NCI-H460 (cell line): ENCODE measurements at places on chromosomes 6 and 20.

- DNase-seq: no peak
Measured at GRCh38 chr6:116406678-116407345, 36.1 kb downstream of the DSE start.

- no peak for DNase-seq
Measured at GRCh38 chr6:109874621-109875020, 103.5 kb upstream of the GPR6 start.

- no peak for DNase-seq
Measured at GRCh38 chr20:23614163-23614562, 8.4 kb upstream of the CST9 start.

GRCh38 chr6:38676974-38677544 is 25.9 kb downstream of the GLO1 start:
- no peak for DNase-seq

- DNase-seq: no peak
Measured at GRCh38 chr6:18261877-18262276, 2.5 kb downstream of the DEK start.

DNA sequence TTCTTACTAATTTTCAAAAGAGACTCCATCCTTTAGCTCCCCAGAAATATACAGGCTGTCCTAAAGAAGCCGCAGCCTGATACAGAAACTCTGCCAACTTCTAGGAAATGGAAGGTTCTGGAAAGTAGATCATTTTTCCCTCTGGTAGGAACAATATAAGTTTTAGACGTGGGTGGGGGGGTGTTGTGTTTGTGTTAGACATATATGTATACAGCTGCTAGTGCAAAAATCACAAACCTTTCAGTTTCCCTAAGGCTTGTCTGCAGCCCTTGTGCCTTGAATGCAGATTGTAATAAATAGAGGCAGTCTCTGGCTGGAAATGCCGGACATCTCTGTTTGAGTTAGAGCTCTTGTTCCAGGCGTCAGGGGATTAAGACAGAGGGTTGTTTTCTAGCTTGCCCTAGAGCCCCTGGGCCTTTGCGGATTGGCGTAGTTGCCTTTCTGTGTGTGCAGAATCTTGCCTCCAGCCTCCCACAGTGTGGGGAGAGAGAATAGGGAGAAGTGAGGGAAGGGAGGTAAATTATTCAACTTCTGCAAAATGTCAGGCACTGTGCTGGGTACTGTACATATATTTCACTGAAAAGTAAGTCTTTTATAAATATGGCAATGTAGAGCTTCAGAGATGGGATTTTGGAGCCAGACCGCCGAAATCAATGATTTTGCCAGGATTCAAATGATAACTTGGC is 269.7 kb downstream of the PRL start:
- DNase-seq: no peak

DNA sequence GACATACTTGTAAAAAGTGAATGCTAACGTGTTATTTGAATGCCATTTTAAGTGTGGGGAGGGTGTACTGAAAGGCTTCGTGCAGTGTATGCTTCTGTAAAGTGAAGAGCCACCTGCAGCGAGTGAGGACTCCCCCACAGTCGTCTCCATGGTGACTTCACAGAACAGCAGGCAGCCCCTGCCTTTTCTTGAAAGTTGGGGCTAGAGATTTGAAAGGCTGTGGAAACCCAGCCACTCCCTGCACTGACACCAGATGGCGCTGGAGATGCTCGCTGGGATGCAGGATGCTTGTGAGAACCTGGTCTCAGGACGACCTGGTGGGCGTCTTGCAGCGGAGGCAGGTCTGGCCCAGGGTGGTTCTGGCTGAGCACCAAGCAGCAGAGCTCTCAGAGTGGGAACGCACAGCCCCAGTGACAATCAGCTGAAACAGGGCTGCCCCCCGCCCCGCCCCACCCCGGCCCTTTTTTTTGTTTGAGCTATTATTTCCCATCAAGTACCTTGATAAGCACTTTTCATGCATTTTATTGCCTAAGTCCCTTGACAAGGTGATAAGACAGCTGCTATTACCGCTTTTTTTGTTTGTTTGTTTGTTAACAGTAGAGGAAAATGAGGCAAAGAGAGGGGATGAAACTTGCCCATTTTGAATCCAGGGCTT is 150.3 kb downstream of the SYCP2 start:
- DNase-seq: peak; percentile 41

DNA sequence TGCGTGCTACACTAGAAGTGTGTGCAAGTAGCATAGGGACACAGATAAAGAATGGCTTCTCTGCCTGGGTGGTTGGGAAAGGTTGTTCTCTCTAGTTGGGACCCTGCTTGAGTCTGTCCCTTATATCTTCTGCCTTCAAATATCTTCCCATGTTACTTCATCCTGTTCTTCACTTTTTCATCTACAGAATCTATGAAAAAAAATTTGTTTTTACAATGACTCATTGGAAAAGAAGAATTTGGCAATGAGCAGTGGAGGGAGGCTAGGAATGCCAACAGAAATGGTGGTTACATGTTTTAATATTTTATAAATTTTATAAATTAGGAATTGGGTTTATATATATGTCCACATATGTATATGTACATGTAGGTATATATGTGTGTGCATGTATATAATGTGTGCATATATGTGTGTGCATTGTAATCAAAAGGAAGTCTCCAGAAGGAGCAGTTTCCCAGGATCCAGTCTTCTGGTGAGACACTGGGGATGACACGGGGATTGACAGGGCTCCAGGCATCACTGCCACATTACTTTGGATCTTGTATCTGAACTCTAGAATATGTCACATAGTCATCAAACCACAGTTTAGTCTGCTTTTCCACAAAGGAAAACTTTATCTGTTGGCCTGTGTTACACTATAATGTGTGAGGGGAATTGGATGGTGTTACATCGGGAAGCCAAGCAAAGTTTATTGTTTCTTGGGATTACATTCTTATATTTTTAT is 75.3 kb upstream of the RIPOR2 start:
- DNase-seq: no peak

- no peak for DNase-seq
Measured at GRCh38 chr20:37650661-37651060, 43.2 kb upstream of the CTNNBL1 start.

- DNase-seq: no peak
Measured at GRCh38 chr6:43788301-43788700, 18.3 kb downstream of the VEGFA start.

DNA sequence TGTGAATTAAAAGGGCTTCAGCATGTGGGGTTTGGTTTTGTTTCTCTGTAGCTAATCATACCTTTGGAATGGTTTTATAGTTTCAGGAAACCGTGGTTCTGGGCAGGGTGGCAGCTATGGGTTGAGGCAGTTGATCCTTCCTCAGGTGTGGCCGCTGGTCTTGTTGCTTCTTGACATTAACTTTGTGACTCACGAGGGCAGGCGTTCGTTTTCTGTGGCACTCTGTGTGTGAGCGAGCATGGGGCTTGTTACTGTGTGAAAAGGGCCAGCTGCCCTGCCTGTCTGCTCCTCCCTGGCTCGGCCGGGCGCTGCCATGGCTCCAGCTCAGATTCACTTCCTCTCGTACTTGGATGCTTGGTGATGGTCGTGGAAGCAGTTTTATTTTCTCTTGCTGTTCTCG is 16.2 kb downstream of the DNAJC5 start:
- no peak for DNase-seq

GRCh38 chr6:97697456-97697855 is 414.4 kb upstream of the MMS22L start:
- DNase-seq: no peak

GRCh38 chr6:11318835-11319813 is 86.7 kb upstream of the NEDD9 start:
- no peak for DNase-seq

DNA sequence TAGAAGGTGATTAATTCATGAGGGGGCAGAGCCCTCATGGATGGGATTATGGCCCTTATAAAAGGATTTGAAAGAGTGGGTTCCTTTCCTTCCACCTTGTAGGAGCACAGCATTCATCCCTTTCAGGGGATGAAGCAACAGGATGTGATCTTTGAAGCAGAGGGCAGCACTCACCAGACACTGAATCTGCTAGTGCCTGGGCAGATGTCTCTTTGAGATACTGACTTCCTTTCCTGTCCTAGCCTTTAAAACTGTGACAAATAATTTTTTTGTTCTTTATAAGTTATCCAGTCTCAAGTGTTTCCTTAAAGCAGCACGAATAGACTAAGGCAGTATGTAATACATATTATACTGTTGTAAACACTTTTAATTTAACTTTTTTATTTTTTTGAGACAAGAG is 538.6 kb upstream of the RNF217 start:
- DNase-seq: no peak

DNA sequence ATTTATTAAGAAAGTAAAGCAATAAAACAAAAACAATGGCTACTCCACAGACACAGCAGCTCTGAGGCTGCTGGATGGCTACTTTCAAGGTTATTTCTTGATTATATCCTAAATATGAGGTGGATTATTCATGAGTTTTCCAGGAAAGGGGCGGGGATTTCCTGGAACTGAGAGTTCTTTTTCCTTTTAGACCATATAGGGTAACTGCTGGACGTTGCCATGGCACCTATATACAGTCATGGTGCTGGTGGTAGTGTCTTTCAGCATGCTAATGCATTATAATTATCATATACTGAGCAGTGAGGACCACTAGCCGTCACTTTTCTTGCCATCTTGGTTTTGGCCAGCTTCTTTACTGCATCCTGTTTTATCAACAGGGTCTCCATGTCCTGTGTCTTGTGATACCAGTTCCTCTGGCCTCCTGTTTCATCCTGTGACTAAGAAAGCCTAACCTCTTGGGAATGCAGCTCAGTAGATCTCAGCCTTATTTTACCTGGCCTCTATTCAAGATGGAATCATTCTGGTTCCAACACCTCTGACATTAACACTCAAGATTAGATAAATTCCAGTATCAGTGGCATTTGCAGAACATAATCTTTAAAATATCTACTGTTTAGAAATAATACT is 32.3 kb upstream of the TRDN start:
- no peak for DNase-seq

DNA sequence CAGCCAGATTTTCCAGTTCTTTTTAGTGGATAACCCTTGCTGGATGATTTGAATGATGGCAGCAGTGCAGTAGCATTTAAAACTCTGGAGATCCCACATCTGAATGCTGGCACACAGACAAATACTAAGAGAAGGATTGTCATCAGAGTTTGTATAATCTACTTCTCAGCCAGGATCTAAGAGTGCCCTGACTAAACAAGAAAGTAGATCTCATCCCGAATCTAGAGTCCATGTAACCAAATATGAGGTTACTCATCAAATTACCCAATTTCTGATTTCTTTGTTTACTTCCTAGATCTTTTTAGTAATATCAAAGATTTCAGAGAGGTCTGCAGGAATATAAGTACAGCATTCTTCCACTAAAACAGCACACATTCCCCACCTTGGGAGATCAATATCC is 7.8 kb downstream of the TMC2 start:
- no peak for DNase-seq

- DNase-seq: no peak
Measured at GRCh38 chr20:62918831-62919230, 7.5 kb downstream of the DIDO1 start.

DNA sequence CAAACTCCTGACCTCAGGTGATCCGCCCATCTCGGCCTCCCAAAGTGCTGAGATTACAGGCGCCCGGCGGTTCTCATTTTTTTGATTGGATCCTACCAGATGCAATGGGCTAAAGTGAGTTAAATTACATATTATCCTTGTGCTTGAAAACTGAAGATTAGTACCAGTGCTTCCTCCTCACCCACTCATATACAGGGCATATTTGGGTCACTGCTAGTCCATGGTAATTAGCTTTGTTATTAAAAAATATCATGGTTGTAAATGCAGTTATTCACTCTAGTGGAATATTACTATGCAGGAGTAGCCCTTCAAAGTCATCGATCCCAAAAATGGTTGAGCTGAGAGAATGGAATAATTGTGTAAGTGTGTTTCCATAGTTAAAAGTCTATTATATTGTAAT is 26.5 kb downstream of the ZNF292 start:
- no peak for DNase-seq

DNA sequence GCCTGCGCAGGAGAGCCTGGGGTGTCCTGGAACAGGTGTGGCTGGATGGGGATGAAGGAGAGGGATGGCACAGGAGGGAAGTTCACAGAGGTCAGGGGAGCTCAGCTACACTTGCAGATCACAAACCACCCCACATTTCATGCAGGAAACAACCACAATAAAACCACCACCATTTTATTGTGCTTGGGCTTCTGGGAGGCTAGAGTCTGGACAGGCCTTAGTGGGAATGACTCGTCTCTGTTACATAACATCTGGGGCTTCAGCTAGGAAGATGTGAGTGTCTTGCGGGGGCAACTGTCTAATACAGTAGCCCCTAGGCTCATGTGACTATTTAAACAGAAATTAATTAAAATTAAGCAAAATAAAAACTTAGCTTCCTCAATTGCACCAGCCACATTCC is 33.4 kb downstream of the SNX5 start:
- DNase-seq: no peak

DNA sequence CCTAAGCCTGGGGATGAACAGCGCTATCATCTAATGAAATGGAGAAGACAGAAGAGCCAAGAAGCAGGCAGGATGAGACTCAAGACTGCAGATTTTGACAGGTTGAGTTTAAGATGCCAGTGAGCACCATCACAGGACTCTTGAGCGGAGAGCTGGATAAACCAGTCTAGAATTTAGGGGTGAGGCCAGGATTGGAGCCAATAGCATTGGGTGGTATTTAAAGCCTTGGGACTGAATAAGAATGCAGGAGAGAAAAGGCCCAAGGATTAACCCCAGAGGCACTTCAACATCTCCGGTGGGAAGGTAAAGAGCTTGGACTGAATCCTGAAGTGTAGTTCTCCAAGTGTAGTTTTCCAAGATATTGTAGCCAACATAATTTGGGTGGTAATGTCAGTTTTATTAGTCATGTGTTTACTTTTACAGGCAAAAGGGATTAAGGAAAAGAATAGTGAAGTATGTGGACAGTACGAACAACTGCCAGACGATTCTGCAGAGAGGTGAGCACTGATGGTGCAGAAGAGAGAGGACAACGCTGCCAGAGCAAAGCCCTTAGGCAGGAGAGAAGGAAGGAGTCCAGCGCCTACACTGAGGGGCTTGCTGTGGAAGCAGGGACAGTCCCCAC is 85.2 kb downstream of the DTNBP1 start:
- no peak for DNase-seq

GRCh38 chr6:76856065-76856464 is 607.2 kb downstream of the HTR1B start:
- DNase-seq: no peak

GRCh38 chr6:25963426-25964123 is 973 bp downstream of the TRIM38 start:
- no peak for DNase-seq

GRCh38 chr6:73234733-73235132 is 9.4 kb upstream of the KHDC1L start:
- peak; percentile 4 for DNase-seq
